ENCODE measurements at places on chromosomes 6 and 20.

DNA sequence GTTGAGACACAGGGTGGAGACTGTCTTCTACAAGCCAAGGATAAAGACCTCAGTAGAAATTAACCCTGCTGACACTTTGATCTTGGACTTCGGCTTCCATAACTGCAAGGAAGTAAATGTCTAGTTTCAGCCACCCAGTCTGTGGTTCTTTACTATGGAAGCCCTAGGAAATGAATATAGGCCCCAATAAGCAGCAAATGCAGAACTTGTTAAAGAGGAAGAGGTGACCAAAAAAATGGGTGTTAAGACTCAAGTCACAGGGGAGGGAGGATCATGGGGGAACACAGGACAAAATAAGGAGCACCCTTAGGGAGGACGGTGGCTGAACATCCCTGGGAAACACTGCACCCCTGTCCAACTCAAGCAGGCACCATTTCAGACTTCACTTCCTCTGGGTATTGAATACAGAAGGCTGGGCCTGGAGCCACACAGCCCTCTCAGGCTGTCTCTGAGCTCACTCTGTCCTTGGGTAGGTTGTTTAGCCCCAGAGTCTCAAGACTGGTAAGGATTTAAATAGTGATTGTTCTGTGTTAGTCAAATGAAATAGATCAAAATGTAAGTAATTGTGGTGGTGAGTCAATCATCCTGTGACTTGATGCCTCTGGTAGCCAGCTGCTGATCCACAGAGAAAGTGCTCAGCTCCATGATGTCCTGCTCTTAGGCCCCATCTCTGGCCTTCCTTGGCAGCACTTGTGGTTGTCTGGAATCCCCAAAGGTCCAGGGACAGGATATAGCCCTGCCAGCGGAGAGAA lies 30.5 kb upstream of the SIRPD start:
- no peaks in the 10 kb centered on the region for H3K27me3 ChIP-seq
- peak overlapping the region; percentile 86 for H3K27ac ChIP-seq
- H3K4me3 ChIP-seq: no peak overlapping the region
- peaks cover 25% of the 10 kb centered on the region for H3K4me1 ChIP-seq

- no peak for DNase-seq
- no peaks in the 10 kb centered on the region for H3K4me1 ChIP-seq
- H3K27me3 ChIP-seq: peaks cover 11% of the 10 kb centered on the region
- no peak overlapping the region for H3K4me3 ChIP-seq
- no peak overlapping the region for H3K27ac ChIP-seq
- H3K36me3 ChIP-seq: no peaks in the 10 kb centered on the region
Observed at GRCh38 chr6:6179858-6180623, 140.4 kb downstream of the F13A1 start.

DNA sequence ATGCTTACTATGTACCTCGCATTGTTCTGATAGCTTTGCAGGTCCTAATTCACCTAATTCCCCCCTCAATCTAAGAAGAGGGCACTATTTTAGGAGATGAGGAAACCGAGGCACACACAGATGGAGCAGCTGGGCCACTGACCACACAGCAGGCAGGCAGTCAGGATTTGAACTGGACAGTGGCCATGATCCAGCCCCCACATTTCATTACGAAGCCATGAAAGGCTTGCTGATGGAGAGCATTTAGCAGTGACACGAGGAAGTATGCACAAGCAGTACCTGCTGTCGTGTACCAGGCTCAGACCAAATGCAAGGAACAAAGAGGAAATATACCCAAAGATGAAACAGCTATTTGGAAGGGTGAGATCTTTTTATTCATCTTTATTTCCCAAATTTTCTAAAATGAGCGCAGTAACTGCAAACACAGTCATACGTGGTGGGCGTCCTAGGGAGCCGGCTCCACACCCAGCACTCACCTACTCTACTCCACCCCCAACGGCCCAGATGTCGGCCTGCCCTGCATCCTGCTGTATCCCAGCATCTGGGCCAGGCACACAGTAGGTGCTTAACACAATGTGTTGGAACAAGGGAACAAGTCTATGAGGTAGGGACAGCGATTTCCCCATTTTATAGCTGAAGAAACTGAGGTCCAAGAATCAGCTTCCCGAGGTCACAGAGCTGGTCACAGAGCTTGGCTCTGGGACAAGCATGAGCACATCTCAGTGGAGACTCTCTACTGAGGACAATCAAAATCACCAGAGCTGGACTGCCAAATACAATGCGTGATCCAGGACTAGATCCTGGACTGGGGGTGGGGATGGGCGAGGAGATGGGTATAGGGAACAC lies 15.0 kb downstream of the PREX1 start:
- H3K4me3 ChIP-seq: no peak overlapping the region
- H3K27me3 ChIP-seq: peaks cover 9% of the 10 kb centered on the region
- no peak for DNase-seq
- H3K27ac ChIP-seq: no peak overlapping the region

DNA sequence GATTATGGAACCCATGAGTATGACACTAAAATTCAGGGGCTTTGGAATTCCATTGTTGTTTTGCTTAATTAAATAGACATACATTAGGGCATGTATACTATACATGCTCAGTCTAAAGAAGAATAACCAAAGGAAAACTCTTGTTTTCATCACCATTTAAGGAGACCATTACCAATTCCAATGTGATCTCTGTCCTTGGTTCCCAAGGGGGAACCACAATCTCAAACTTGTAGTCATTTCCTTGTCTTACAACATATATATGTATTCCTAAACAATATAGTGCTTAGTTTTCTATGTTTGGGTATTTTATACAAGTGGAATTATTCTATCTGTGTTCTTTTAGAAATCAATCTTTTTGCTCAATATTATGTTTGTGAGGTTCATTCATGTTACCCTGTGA lies 49.2 kb downstream of the IL20RA start:
- no peak overlapping the region for H3K27ac ChIP-seq
- H3K36me3 ChIP-seq: no peaks in the 10 kb centered on the region
- H3K27me3 ChIP-seq: peaks cover 49% of the 10 kb centered on the region
- H3K4me1 ChIP-seq: no peaks in the 10 kb centered on the region
